ENCODE measurements at places on chromosomes 12 and 14.

DNA sequence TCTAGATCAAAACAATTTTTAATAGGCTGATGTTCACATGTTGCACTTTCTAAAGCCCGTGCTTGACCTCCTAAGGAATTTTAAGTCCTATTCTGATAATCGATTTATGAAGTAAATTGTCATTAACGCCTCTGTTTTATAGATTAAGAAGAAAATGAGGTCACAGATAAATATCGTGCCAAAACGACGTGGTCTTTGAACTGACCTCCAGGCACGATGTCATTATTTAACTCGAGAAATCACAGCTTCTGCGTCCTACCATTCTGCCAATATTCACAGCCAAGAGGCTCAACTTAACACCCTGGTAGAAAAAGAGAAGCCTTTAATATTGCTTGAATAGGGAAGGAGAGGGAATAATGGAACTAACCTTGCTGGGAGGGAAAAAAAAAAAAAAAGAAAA lies 888 bp upstream of the EEA1 start:
- DNase-seq: no peak

GRCh38 chr12:1007276-1007675 lies 16.3 kb downstream of the ERC1 start:
- DNase-seq: no peak

DNA sequence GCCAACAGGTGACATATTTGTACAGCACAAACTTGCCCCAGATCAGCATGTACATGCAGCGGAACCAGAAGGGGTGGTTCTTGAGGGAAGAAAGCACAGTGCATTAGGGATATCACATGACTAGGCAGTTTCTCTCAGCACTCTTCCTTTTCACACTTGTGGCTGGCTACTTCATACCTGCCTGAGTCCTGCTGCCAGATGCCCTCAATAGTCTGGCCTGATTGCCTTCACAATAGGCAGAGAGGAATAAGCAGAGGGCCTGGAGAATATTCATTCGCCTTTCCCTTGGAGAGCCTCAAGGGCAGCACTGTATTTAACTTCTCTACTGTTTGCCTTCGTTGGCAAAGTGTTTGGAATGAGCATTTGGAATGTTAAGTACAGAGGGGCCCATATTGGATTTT lies 7.9 kb downstream of the EMG1 start:
- no peak for DNase-seq

- DNase-seq: no peak
Measured at GRCh38 chr14:90605430-90605829, 208.6 kb downstream of the CALM1 start.

- DNase-seq: no peak
Measured at GRCh38 chr14:69842686-69843420, 36.4 kb upstream of the SMOC1 start.

DNA sequence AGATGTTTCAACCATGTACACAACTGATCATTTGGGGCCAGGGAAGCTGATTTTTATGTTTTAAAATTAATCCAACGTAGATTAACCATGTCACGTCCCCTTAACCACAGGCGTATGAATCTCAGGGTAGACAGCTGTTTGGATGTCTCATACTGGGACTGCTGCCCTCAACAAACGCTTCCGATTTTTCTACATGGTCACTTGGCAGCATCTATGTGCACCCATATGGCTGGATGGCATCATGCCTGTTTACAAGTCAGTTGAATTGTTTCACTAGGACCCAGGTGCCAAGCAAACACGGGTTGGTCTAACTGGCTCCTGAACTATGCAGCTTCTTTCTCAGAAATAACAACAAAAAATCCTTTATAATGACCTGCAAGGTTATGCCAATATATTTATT lies 393.8 kb downstream of the NPAS3 start:
- no peak for DNase-seq

DNA sequence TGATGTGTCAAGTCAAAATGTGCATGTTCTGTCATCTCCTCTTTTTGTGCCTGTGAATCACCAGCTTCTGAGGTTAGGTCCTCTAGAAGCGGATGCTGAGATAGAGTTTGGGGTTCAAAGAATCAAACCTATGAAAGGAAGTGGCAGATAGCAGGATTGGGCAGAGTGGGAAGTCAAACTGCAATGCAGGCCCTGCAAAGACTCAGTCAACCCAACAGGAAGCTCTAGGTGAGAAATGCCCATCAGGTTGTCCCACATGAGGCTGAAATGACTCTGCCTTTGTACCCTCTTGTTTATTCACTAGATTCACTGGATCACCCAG lies 4.5 kb upstream of the MIA2 start:
- no peak for DNase-seq

DNA sequence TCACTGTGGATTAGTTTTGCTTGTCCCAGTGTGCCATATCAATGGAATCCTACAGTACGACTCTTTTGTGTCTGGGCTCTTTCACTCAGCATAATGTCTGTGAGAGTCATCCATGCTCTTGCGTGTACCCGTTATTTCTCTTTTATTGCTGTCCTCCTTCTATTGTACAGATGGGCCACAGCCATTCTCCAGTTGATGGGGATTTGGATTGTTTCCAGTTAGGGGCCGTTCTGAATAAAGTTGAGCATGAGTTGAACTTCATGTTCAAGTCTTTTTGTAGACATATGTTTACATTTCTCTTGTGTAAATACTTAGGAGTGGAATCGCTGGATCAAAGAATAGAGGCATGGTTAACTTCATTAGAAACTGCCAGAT lies 38.3 kb downstream of the MYO1H start:
- no peak for DNase-seq

- no peak for DNase-seq
Measured at GRCh38 chr12:111788178-111788654, 21.5 kb downstream of the ALDH2 start.

DNA sequence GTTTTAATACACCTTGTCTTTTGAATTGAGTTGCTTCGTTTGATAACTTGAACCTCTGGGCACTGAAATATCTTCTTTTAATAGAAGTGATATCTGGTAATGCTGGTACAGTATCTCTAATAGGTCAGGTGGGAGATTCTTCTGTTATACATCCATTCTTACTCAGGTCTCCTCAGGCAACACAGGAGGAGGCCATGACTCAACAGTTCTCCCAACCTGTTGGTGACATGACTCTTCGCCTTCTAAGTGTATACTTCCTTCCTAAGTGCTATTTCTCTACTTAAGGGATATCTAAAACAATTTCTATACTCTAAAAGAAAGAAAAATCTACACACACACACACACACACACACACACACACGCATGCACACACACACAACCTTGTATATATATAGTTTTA lies 509.1 kb downstream of the PCNX1 start:
- no peak for DNase-seq

DNA sequence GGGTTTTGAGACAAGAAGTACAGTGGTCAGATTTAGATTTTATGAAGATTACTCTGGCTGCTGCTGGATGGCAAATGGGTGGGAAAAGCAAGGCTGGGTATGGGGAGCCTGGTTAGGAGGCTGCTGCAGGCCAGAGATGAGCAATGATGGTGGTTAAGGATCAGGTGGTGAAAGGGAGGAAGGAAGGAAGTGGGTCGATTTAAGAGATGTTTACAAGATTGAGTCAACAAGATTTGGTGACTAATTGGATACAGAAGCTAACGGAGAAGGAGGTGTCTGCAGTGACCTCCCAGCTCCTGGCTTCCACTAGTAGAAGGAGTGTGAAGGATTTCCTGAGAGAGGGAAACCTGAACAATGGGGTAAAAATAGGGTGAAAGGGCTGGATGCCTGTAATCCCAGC lies 18.7 kb downstream of the NOS1 start:
- DNase-seq: no peak

DNA sequence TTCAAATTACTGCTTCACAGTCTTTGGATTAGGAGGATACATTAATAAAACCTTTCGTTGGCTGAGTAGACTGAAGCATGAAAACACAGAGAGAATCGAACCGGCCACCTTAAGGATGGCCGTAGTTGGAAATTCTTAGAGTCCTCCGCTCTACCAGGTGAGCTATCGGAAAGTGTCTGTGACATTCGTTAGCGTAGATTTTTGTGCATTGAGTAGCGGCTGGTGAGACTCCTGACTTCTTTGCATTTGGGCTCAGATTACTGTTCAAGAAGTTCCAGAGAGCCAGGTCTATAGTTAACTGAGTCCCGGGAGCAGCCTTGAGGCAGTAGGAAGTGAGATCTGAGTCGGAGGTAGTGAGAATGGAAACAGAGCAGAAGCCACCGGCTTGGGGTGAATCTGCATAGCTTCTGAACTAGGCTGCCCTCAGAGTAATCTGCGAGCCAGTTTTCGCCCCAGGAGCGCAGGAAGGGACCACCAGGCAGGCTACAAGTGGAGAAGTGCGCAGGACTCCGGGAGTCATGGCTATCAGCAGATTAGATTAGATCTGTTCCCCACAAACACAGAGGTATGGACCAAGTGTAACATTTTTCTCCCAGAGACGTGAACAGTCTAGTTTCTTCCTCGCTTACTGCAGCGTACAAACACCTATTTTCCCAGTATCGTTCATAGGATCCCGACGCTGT lies 11.0 kb downstream of the OR6S1 start:
- no peak for DNase-seq
